ENCODE measurements at places on chromosomes 12 and 14.

GRCh38 chr14:34211732-34212131 lies 250.3 kb downstream of the SPTSSA start:
- peak; percentile 51 for DNase-seq

DNA sequence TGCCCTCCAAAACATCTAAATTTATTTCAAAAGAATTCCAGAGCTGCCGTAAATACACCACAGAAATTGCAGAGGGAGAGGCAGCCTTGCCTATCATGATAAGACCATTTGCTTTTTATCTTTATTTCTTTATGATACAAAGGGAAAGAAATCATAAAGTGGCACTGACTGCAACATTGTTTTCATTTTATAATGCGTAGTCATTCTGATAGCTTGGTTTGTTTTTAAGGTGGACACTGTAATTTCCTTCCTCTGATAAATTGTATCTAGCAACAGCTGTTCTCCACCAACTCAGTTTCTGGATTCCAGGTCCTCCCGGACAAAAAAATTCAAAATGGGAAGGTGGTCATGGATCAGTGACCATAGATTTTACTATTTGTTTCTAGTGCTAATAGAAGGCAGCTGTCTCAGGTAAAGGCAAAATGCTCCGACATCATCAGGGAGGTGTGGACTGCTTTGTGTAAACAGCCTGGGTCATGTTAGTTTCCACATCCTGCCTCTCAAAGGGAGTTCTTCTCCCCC lies 623 bp upstream of the TSPAN8 start:
- no peak for DNase-seq

DNA sequence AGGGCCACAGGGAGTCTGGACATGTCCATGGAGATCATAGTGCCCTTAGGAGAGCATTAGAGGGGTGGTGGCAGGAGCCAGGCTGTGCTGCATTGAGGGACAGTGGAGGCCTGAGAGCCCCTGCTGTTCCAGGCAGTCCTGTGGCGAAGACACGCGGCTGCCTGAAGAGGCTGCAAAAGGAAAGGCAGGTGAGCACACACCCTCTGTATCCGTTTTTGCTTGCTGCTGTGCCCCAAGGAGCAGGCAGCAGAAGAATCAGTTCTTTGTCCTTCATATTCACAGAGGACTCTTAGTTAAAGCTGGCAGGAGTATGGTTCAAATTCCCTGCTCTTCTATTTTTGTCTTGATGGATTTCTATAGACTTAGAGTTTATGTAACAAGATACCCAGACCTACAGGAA lies 4.5 kb downstream of the SLC35E3 start:
- no peak for DNase-seq

DNA sequence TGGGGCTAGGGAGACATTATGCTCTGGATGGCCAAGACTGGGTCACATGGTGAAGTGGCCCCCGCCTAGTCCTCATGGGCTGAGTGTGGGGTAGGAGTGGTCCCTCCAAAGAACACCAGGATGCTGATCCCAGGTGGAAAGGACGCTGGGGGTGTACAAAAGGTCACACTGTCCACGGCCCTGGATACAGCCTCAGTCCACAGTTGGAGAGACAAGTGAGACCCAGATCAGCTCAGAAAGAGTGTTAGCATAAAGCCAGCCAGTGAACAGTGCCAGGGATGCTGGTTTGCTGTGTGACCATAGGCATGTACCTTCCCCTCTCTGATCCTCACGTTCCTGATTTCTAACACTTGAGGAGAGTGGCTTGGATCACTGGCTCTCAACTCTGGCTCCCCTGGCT lies 13.4 kb upstream of the OAS2 start:
- no peak for DNase-seq

- no peak for DNase-seq
Measured at GRCh38 chr14:88437658-88438057, 52.2 kb downstream of the SPATA7 start.

GRCh38 chr12:83335748-83336147 lies 649.0 kb downstream of the TMTC2 start:
- DNase-seq = no peak

- DNase-seq = no peak
Measured at GRCh38 chr12:26179826-26180225, 15.5 kb upstream of the SSPN start.

- no peak for DNase-seq
Measured at GRCh38 chr12:131774576-131775391, 53.4 kb upstream of the MMP17 start.

GRCh38 chr12:94500831-94501567 lies 41.3 kb upstream of the CEP83 start:
- DNase-seq = no peak

- no peak for DNase-seq
Measured at GRCh38 chr12:90899456-90900182, 55.4 kb downstream of the CCER1 start.

DNA sequence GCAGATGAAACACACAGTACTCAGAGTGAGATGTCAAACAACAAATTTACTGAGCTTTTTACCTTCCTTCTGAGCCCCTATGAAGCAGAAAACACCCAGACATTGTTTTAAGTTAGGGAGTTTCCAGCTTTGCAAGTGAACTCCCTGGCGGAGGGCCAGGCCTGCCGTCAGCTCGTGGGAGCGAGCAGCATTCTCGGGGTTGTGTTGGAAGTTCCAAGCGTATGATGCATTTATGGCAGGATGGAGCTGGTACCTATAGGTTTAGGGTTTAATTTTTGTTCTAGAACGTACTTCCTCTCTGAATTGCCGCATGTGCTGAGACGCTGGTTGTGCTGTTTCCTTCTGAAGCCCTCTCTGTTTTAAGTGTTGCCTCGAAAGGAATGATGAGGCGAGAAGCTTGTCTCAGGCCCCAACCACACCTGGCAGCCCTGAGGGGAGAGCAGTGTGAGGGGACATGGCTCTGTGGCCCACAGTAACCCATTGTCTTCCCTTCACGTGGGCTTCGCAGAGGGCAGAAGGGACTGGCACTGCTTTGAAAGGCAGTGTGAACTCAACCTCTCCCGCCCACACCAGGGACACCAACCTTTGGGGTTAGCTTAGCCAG lies 76.6 kb downstream of the SSPN start:
- DNase-seq = peak; percentile 94

DNA sequence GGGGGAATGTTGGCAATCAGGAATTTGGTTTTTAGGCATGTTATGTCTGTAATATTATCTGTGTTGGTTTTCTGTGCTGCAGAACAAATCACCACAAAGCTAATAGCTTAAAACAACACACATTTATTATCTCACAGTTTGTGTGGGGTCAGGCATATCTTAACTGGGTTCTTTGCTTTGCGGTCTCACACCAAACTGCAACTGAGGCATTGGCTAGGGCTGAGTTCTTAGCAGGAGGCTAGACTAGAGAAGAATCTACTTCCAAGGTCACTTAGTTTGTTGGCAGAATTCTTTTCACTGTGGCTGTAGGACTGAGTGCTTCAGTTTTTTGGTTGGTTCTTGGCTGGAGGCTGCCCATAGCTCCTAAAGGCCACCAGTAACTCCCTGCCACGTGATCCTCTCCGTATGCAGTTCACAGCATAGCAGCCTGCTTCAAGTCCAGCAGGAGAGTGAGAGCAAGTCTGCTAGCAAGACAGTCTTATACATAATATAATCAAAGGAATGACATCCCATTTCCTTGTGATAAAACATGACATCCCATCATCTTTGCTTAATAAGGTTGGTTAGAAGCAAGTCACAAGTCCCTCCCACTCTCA lies 21.6 kb downstream of the ATF1 start:
- DNase-seq = no peak

GRCh38 chr12:4908684-4909409 lies 858 bp upstream of the KCNA1 start:
- DNase-seq = no peak

- no peak for DNase-seq
Measured at GRCh38 chr12:104571328-104571727, 114.6 kb downstream of the CHST11 start.

GRCh38 chr14:75979071-75979571 lies 2.7 kb downstream of the TGFB3 start:
- DNase-seq = no peak

DNA sequence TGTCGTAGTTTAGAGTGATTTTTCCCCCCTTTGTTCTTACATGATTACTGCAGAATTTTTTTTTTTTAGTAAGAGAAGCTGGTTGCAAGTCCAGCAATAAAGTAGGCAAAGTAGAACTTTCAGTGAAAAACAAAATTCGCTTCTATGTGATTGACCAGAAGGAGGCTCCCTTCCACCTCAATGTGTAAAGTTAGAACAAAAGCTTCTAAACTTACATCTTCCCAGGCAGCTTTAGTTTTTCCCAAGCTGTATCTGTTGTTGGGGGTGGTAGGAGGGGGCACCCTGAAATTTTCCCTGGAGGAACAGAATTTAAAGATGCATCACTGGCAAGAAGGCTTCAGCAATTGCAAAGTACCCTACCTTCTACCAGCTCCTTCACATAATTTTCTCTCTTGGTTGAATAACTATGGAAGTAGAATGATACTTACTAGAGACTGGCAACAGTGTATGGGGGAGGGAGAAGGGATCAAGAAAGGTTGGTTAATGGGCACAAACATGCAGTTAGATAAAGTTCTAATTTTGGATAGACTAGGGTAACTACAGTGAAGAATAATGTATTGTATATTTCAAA lies 87.3 kb upstream of the E2F7 start:
- no peak for DNase-seq

- DNase-seq = peak; percentile 52
Measured at GRCh38 chr12:2057041-2057794, 4.4 kb downstream of the CACNA1C start.

GRCh38 chr14:104989236-104989950 lies 3.8 kb downstream of the CLBA1 start:
- DNase-seq = no peak

GRCh38 chr12:11777451-11777850 lies 128.0 kb downstream of the ETV6 start:
- no peak for DNase-seq

DNA sequence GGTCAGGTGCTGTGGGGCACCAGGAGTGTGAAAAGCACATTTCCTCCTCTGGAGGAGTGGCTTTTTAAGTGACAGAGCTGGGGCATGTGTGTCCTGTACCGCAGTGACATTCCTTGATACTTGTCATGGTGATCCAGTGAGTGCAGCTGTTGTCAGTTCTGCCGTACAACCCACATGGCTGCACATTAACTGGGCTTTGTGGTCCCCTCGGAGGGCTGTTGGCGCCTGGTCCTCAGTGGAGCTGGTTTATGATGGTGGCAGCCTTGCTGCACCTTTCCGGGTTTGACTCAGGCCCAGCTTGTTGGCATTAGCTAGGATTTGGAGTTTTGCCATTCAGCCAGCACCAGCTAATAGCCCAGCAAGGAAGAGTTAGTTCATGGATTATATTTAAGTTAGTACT lies 77.0 kb downstream of the SLC25A47 start:
- DNase-seq = no peak
